NCI-H510A treated with DMSO at 0.1 percent for 48 hours (cell line): ENCODE measurements at places on chromosomes 5 and 9.

DNA sequence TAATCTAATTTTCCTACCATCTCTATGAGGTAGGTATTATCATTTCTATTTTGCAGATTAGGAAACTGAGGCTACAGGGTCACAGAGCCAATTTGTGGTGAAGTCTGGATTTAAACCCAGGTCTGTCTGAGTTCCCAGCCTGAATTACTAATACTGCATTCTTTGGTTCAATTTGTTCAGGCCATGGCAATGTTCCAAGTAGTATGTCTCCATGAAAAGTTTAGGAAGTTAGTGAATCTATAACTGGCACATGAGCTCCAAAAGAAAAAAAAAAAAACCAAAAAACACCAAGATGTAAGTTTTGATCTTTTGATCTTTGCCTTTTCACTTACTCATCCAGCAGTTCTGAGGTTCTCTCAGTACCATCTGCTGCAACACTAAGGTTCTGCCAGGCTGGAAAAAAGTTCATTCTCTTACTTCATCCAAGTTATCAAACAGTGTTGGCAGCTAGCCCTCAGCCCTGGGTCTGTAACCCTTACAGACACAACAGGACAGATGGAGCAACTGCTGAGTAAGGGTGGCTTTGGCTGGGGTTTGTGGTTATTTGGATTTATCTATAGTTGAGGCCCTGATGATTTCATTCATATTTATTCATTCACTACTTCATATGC lies 4.4 kb upstream of the TMEM268 start:
- no peak for DNase-seq

DNA sequence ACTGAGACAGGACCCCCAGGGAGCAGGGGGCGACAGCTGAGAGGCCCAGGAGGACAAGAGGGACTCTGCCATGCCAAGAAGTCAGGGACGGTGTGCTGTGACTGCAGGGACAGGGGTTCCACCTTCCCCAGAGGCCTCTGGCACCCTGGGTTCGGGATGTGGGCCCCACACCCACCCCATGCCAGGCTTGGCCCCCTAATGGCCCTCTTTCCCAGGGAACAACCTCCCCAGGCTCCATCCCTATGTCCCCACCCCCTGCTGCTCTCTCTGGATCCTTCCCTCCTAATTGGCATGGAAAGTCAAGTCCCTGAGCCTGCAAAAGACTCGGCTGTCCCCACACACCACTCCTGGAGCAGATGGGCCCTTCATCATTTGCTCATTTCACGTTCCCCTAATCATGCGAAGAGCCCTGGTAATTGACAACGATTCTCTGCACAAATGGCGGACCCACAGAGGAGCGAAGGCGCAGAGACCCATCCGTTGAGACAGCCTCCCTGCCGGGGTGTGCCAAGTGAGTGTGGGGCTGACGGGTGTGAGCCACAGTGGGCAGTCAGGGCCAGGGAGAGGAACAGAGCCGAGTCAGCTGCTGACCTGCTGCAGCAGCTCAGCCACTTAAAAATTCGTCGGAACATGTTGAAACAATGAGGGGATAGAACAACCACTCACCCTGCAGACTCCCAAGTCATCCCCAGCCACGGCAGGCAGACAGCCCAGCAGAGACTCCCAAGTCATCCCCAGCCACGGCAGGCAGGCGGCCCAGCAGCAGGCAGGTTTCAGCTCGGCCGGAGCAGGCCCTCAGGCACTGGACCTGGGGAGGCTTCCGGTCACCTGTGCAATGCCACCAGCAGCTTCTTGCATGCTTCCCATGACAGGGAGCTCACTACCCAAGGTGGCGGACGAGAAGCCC lies 109.0 kb downstream of the VAV2 start:
- DNase-seq, result no peak

DNA sequence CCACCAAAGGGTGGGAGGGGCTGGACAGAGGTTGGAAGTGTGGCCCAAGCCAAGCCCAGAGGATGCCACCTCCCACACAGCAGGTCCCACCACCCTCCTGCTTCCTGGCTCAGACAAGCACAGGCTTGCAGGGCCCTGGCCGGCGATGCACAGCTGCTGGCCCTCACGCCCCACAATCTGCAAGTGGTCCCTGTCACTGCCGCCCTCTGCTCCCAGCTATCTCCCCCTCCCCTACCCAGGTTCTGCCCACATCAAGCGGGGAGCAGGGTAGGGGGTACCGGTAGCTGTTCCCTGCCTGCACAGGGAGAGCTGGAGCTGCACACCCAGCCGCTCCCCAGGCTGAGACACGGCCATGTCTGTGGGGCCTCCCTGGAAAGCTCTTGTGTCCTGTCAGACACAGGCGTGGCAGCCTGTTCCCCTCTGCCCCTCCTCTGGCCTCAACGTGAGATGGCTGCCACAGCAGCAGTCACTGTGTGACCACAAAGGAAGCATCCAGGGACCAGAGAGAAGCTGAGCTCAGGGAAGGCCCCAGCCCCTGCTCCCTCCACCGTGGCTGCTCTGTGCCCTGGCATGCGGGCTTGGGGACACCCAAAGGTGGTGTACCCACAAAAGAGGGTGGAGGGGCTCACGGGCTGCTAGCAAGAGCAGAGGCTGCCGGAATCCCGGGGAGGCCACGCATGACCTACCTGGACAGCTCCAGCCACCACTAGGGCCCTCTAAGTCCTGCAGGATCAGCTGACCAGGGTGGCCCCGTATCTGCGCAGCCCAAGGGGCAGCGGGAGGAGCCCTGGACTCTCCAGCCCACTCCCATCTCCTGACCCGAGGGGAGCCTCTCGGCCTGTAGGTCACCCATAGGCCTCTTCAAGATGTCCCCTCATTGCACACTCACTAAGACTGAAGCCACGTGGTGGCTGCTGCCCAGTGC lies 10.9 kb upstream of the ZDHHC11 start:
- DNase-seq, result no peak

- no peak for DNase-seq
Measured at GRCh38 chr5:124704594-124705284, 41.7 kb downstream of the ZNF608 start.

DNA sequence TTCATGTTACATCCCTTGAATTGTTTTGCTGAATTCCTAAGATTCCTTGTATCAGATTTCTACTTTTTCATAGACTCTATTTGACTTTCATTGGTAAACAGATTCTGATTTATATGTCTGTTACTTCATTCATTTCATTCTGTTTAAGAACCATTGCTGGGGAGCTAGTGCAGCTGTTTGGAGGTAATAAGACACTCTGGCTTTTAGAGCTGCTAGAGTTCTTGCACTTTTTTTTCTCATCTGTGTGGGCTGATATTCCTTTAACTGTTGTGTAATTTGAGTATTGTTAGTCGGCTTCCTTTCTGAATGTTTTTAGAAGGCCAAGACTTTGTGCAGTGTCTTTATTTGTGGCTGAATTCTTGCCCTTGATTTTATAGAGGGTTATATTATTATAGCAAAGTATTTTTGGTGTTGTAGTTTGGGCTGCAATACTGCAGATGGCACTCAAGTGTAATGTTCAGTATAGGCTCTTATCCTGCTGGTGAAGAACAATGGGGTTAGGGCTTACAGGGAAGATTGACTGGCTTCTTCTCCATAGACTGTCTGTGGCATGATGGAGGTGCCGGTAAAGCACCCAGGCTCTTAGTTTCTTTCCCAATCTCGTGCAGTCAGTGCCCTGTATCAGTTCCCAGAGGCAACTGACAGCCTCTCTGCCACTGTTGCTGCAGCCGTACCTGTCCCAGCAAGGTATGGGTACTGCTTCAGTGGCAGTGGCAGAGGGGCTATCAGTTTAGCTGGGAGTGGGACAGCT lies 162.2 kb downstream of the OXCT1 start:
- no peak for DNase-seq

DNA sequence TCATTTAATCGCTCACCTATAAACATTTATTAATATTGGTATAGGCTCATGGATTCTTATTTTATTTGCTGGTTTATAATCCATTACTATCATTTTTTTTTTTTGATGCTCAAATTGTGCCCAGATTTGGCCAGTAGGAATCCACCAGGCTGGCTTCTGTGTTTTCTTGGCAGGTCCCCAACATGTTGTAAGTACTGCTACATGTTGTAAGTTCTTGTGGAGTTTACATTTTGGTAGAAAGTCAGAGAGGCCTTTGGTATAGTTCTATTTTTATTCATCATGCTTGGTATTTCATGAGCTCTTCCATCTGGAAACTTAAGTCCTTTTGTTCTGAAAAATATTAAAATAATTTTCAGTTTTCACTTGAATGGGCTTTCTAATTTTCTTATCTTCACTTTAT lies 47.1 kb downstream of the MAT2B start:
- DNase-seq, result no peak

DNA sequence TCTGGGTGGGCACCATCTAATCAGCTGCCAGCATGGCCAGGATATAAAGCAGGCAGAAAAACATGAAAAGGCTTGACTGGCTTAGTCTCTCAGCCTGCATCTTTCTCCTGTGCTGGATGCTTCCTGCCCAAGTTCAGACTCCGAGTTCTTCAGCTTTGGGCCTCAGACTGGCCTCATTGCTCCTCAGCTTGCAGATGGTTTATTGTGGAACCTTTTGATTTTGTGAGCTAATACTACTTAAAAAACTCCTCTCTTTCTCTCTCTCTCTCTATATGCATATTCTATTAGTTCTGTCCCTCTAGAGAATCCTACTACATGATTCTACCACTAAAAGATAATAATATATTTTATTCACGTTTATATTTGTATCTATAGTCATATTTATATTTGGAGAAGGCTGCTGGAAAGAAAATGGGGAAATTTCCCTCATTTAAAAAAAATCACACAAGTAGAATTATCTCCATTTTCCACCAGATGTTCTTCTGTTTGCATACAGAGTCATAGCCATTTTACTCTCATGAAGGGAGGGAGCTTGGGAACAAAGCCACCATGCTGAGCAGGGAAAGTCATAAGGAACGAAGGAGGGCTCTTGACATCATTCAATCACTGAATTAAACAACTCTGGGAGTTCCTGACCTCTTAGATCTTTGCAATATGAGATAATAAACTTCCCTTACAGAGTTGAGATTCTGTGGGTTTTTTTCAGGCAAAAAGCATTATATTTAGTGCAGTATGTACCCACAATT lies 1137.4 kb upstream of the CDH18 start:
- DNase-seq, result peak; percentile 2

DNA sequence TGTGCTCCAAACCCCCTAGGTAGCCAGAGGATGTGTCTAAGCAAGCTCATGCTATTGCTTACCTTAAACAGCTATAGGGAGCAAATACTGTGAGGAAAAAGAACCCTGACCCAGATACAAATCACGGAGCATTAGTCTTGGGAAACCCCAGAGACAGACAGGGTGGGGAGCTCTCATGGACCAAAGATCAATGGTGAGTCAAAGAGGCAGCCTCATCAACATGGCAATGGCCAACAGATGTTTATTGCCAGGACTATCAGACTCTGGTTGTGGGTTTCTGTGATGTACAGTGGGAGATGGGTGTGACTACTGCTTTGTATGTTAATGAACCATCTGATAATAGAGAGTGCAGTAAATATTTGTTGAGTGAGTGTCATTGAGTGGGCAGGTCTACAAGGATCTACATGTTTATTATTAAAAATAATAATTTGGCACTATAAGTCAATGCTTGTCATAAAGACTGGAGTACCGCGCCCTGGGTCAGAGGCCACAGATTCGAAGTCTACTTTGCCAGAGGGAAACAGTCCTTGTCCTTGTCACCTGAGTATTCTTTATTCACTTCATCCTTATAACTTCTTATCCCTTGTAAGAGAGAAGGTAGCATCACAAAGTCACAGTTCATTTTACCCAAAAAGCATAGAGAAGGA lies 56.5 kb upstream of the RAI14 start:
- no peak for DNase-seq

DNA sequence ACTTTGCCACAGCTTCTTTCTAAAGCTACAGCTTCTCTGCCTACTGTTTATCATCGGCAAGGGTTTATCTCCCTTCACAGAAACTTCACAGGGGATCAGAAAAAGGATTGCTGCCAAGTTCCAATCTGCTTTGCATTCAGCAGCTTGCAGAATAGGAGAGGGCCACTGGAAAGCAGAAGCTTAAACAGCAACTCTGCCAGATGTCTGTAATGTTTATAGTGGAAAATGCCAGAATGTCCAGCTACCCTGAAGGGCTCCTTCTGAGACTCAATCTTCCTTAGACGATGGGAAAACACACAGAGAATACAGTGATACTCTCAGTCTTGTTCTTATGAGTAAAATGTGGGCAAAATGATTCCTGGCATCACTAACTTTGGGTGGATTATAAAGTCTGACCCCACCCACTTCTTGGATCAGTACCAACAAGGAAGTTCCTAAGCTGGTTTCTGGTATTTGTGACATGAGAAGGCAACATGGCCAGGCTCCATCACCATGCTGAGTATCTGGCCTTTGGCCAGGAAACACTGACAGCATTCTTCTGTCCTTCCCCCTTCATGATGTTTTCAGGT lies 19.0 kb downstream of the STOM start:
- DNase-seq, result no peak

DNA sequence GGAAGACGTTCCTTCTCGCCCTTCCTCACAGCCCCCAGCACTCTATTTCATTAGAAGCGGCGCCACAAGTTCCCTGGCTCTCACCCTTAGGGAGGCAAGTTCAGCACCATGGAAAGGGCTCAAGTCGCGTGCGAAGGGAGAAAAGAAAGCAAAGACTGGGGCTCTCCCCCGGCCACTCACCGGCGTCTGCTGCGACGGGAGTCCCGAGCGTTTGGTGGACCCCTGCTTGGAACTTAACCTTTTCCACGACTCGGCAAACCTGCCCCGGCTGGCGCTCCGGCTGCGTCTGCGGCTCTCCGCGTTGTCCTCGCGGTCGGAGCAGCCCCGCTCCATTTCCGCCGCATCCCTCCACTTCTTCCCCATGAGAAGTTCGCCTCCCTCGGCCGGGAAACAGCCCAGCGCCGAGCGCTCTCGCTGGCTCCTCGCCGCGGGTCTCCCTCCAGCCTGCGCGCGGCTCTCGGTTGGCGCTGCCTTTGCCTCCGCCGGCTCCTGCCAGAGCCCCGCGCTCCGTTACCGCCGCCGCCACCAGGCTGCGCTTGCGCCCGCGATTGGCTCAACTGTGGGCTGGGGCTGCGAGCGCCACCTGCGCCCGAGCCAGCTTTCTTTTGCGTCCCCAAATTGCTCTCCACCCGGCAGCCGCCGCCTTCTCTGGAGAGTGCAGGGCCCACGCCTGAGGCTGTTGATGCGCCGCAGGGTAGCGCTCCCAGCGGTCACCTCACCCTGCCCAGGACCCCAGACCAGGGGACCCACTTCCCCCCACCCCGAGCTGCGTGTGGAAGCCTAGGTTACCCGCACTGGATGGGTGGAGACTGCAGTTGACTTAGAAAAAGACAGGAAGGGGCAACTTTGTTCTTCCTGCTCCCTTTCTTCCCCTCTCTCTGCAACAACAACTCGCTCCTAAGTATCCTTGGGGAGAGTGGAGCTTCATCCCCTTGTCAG lies 321.6 kb downstream of the CEMIP2 start:
- DNase-seq, result peak; percentile 54

GRCh38 chr9:87238545-87238944 lies 259.1 kb upstream of the DAPK1 start:
- no peak for DNase-seq

DNA sequence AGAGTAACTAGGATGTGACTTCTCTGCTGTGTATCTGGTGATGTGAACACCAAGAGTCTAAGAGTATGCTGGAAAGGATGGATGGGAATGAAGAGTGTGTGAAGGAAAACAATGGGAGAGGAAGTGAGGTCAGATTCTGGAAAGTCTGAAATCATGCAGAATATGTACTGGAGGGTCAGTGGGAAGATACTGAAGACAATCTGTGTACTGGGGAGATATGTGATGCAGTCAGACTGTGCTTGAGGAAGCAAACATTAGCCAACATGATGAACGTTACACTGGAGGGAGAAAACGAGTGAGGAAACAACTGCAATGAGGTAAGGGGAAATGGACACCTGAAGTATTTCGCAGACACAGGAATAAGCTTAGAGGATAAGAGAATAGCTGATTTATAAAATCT lies 105.7 kb downstream of the NR3C1 start:
- DNase-seq, result no peak

- no peak for DNase-seq
Measured at GRCh38 chr5:162607879-162608278, 540.3 kb downstream of the GABRG2 start.
